ENCODE measurements at places on chromosomes 1 and 21. TPM values are rescaled to one million over a fixed set of nuclear protein-coding genes. Genes with fewer than 3 reads are reported as not detected.

DNA sequence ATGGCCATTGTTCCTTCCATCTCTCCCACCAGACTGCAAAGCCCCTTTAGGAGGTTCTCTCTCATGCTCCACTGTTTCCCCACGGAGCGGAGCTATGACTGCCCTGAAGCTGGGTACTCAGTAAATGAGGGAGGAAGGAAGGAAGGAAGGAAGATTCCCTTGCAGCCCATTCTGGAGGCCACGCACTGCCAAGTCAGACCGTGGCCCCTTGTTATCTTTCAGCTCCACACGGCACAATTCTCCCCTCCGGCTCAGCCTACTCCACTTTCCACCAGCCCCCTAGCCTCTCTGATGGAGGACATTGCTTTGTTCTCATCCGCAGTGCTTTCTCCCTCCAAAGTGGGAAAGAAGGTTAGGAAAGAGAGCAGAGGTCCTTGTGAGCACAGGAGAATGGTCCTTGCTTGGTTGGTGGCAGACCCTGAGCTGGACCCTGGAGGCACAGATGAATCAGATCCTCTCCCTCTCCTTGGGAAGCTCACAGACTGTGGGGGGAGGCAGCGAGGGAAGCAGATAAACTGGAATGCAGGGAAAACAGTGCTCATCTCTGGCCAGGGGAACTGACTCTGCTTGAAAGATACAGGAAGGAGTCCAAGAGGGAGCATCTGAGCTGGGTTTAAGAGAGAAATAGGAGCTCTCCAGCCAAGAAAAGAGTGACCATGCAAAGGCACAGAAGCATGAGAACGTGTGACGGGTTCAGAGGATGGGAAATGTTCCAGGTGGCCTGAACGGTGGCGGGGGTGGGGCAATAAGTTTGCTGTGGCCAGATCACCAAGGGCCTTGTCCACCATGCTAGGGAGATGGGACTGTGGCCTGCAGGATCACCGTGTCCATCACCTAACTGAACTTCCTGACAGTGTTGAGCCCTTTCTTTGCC lies 52.6 kb downstream of the GLIS1 start:
- DNase-seq = no peak

Gene SLC16A4
- polyA plus RNA-seq = 6.7 TPM

Gene B3GALT2
- 29.9 TPM for polyA plus RNA-seq

DNA sequence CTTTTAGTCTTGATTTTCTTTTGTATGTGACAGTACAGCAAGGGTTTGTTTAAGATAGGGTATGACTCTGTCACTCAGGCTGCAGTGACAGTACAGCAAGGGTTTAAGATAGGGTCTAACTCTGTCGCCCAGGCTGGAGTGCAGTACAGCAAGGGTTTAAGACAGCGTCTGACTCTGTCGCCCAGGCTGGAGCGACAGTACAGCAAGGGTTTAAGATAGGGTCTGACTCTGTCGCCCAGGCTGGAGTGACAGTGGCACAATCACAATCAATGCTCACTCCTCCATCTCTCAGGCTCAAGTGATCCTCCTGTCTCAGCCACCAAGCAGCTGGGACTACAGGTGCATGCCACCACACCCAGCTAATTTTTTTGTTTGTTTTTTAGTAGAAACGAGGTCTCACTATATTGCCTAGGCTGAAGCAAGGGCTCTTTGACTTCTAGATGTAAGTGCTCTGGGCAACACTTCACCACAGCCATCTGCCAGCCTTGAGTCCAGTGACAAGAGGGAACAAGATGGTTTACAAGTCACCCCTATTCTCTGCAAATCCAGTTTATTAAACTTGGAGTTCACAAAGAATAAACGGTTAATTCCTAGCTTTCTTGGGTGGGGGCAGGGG lies 965 bp upstream of the SH2D5 start:
- DNase-seq = no peak

DNA sequence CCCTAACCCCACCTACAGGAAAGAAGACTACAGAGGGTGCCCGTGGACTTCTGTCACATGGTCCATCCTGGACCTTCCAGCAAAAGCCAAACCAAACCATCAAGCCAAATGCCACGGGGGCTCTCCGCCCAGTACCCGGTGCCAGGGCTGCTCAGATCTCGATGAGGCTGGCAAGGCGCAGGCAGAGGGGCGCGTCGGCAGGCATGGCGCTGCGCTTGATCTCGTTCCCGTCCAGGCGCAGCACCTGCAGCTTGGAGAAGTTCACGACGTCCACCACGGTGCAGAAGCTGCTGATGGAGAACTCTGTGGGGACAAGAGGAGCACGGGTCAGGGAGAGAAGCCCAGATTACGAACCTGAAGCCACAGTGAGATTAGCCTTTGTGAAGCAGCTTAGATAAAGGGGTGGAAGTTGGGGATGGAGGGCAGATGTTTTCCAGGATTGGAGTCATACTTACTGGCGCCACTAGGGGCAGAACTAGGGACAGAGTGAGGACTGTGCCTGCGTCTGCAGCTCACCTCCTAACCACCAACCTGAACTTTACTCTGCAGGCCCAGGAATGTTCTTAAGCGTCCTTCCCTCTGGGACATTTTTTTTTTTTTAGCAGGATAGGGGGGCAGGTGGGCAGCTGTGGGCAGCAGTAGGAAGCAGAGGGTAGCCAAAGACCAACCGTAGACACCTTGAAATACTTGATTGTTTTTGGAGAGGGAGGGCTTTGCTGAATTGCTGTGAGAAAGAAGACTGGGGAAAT lies 8.6 kb downstream of the FMOD start:
- DNase-seq = no peak

Measured in right lung (tissue), 10 donors.